ENCODE measurements at places on chromosomes 1 and 21.

GRCh38 chr1:245085508-245086095 is 69.2 kb upstream of the KIF26B start:
- no peak overlapping the region for H3K4me3 ChIP-seq
- H3K27ac ChIP-seq: no peak overlapping the region
- no peaks in the 10 kb centered on the region for H3K27me3 ChIP-seq
- H3K36me3 ChIP-seq: no peaks in the 10 kb centered on the region
- no peak for DNase-seq

DNA sequence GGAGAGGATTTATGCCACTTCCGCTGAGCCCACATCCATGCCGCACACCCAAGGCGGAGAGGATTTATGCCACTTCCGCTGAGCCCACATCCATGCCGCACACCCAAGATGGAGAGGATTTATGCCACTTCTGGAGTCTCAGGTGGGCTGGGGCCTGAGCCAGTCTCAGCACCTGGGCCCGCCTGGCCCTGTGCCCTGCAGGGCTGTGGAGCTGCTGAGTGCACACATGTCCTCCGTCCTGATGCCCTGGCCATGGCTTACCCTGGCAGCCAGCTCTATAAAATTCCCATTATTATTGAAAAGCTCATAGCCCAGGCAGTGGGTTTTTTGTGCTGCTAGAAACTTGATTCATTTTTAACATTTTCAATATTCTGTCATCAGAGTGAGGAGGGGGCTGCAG is 89.8 kb upstream of the TMEM51 start:
- H3K36me3 ChIP-seq: peaks cover 23% of the 10 kb centered on the region
- DNase-seq: no peak
- H3K27ac ChIP-seq: no peak overlapping the region
- H3K4me1 ChIP-seq: no peaks in the 10 kb centered on the region
- no peaks in the 10 kb centered on the region for H3K27me3 ChIP-seq
- no peak overlapping the region for H3K4me3 ChIP-seq

GRCh38 chr1:244368279-244368678 is 83.4 kb downstream of the ADSS2 start:
- no peak for DNase-seq
- no peak overlapping the region for H3K4me3 ChIP-seq
- H3K4me1 ChIP-seq: no peaks in the 10 kb centered on the region
- H3K36me3 ChIP-seq: no peaks in the 10 kb centered on the region
- no peak overlapping the region for H3K27ac ChIP-seq
- H3K27me3 ChIP-seq: no peaks in the 10 kb centered on the region

DNA sequence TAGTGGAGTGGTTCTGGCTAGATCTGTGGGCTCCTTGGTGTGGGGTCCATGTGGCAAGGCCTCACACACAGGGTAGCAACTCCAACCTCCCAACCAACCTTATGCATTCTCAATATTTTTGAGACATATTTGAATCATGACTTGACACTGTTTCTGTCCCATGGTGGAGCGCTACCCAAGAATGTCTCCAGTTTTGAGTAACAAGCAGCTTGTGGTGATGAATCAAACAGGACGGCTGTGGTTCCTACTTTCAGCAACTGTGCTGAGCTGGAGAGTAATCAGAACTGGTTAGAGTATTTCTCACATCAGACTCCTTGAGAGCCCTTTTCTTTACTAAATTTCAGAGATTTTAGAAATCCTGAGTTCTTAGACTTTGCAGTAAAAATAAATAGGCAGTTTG is 3.1 kb downstream of the LCE3D start:
- no peaks in the 10 kb centered on the region for H3K27me3 ChIP-seq
- H3K27ac ChIP-seq: no peak overlapping the region
- no peaks in the 10 kb centered on the region for H3K36me3 ChIP-seq
- H3K4me1 ChIP-seq: no peaks in the 10 kb centered on the region

Data from upper lobe of left lung (tissue), 6 donors.